ENCODE measurements at places on chromosomes 12 and 14. TPM values are rescaled to one million over a fixed set of nuclear protein-coding genes. Genes with fewer than 3 reads are reported as not detected.

- no peak for DNase-seq
Measured at GRCh38 chr14:91390165-91390778, 27.3 kb downstream of the CCDC88C start.

DNA sequence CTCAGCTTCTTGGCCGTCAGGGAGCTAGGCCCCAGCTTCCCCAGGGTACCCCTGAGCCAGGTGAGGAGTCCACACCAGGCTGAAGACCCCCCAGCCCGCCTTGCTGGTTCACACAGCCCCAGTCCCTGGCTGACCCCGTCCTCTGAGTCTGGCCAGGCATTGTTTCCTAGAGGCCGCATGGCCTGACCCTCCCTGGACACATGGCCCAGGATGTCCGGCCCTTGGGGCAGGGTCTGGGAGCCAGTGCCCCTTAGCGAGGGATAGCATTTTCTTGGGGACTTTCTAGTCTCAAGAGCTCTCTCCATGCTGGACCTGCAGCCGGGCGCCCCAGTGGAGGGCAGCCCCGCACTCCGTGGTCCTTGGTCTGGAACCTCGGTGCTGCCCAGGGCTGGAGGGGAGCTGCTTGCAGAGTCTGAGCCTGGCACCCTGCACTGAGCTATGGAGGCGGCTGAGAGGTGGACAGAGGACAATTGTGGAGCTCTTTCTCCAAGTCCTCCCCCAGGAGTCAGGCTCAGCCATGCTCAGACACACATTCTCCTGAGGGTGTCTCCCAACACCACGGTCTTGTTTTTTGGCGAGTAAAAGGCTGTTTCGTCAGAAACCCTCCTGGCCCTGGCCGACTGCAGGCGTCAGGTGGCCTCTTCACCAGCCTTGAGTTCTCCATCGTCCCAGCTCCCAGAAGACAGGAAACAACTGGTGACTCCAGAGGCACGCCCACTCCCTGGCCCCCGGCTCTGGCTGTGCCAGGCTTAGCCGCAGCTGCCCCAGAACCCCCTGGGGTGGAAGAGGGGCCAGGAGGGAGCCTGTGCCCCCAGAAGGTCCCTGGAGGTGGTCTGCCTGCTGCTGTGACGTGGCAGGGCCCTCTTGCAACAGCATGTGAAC, 17.6 kb upstream of the CRIP2 start:
- no peak for DNase-seq

DNA sequence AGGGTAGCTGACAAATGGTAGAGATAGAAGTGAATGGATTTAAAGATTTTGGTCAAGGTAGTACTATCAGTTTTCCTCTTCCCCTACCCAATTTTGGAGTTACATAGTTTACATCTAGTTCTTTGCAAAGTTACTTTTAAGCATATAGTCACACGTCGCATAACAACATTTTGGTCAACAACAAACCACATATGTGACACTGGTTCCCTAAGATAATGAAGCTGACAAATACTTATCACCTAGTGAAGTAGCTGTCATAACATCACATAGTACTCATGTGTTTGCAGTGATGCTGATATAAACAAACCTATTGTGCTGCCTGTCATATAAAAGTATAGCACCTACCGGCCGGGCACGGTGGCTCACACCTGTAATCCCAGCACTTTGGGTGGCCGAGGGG, 45.4 kb downstream of the YAF2 start:
- no peak for DNase-seq

DNA sequence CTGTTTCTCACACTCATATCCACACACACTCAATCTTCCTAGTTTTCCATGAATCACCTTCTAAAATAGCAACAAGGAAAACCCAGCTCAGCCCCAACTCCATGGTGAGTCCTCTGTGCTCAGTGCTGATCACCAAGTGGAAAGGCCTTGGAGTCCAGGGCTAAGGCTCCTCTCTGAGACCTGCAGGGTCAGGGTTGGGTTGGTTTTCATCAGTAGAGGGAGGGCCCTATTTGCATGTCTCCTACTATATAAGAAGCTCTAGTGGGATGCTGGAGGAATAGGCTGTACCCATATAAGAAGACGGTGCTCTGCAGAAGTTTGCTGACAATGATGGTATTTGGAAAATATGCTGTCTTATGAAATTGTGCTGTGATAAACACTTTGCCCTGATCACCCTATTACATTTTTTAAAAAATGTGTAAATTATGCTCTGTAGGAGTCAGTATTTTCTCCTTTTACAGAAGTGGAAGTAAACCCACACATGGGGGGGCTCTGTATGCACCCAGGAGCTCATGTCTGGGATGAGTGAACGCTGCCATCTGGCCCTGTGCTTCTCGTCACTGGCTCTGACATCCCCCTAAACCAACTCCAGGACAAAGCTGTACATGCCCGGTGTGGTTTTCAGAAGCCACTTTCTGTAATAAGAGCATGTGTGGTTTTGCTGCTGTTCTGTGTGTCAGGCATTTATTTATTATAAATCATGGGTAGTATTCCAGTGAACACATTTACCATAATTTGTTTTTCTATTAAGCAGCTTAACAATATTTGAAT, 536.3 kb downstream of the TMEM121 start:
- no peak for DNase-seq

DNA sequence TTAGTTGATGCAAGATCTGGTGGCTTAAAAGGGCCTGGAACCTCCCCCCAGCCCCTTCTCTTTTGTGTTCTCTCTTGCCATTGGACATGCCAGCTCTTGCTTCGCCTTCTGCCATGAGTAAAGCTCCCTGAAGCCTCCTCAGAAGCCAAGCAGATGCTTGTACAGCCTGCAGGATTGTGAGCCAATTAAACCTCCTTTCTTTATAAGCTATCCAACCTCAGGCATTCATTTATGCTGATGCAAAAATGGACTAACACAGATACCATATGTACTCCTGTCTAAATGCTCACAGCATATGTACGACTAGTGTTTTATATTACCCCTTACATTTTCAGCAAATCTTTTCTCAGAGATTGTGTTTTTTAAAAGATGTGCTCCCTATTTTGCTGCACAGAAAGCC, 26.7 kb downstream of the CLEC1A start:
- no peak for DNase-seq

DNA sequence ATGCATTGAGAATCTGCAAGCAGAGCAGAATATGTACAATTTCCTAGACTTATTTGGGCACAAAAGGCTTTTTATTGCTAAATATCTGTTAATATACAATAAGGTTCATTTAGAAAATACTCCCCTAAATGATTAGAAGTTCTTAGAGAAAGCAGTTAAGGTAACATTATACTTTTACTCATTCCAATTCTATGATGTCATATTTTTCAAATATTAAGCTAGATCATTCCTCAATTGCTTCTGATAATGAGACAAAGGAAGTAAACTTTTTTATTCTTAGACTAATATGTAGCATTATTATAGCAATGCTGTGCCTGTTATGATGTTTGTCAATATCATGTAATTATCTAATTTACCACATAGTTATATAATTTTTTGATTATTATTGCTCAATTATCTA, 447.0 kb downstream of the SLC16A7 start:
- DNase-seq = no peak

GRCh38 chr12:107903341-107904061, 129.0 kb downstream of the ASCL4 start:
- peak; percentile 69 for DNase-seq

- DNase-seq = no peak
Measured at GRCh38 chr14:31692376-31692781, 131.2 kb downstream of the NUBPL start.

DNA sequence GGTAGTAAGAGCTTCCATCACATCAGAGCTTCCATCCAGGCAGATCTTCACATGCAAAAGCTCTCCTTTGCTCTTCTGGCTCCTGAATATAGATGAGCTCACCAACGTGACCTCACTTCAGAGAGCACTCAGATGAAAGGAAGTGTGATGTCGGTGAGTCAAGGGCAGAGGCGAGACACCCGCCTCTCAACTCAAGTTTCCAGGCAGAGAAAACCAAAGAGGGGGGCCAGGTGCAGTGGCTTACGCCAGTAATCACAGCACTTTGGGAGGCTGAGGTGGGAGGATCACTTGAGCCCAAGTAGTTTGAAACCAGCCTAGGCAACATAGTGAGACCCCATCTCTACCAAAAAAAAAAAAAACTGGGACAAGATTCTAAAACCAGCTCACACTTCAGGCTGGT, 126.9 kb downstream of the DUSP6 start:
- no peak for DNase-seq

GRCh38 chr14:83041224-83041623, 1507.6 kb upstream of the SEL1L start:
- no peak for DNase-seq

- DNase-seq = no peak
Measured at GRCh38 chr14:80275208-80275850, 64.0 kb upstream of the DIO2 start.

DNA sequence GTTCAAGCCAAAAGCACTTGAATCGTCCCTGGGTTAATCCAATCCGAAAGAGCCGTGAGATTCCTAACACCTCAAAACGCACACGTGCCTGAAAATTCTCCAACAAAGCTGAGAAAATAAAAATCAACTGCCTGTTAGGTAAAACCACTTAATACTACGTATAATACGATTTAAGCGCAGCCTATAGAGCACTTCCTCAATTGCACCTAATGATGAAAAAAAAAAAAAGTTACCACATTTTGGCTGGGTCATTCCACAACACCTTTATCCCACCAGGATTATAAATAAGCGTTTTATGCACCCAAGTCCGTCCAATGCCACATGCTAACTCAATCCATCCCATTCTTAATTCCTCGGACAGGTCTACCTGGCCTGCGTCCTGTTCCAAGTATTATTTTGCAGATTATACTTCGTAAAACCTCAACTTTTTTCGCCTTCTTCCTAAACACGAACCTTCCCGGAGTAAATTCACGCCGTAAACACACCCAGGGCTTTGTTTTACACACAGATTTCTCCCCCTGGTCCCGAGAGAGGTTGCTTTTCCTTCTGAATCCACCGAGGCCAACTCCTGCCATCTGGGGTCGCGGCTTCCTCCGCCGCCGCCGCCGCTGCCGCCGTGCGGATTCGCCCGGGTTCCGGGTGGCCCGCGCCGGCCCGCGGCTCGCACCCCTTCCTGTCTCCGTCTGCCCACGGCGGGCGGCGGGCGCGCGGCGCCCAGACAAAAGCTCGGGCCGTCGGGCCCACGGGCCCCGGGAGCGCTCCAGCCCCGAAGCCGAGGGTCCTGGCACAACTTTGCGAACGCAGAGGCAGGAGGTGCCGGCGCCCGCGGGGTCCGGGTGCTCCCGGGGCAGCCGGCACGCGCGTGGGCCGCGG, 66.2 kb downstream of the RNF34 start:
- no peak for DNase-seq

- DNase-seq = no peak
Measured at GRCh38 chr12:77131977-77132490, 66.7 kb upstream of the E2F7 start.

DNA sequence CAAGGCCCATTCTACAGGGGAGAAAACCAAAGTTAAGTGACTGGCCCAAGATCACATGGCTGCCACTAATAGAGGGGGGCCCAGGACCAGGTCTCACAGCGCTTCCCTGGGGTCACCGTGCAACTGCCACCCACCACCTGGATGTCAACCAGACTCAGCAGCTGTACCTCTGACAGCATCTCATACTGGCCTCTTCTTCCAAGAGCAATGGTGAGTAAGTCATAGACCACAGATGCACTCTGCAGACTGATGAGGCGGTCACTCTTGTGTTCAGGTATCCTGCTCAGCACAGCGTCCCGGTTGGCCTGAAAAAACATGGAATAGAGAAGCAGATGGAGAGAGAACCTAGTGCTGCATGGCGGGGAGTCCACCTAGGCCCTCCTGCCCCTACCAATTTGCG, 139.9 kb downstream of the TTC7B start:
- no peak for DNase-seq

DNA sequence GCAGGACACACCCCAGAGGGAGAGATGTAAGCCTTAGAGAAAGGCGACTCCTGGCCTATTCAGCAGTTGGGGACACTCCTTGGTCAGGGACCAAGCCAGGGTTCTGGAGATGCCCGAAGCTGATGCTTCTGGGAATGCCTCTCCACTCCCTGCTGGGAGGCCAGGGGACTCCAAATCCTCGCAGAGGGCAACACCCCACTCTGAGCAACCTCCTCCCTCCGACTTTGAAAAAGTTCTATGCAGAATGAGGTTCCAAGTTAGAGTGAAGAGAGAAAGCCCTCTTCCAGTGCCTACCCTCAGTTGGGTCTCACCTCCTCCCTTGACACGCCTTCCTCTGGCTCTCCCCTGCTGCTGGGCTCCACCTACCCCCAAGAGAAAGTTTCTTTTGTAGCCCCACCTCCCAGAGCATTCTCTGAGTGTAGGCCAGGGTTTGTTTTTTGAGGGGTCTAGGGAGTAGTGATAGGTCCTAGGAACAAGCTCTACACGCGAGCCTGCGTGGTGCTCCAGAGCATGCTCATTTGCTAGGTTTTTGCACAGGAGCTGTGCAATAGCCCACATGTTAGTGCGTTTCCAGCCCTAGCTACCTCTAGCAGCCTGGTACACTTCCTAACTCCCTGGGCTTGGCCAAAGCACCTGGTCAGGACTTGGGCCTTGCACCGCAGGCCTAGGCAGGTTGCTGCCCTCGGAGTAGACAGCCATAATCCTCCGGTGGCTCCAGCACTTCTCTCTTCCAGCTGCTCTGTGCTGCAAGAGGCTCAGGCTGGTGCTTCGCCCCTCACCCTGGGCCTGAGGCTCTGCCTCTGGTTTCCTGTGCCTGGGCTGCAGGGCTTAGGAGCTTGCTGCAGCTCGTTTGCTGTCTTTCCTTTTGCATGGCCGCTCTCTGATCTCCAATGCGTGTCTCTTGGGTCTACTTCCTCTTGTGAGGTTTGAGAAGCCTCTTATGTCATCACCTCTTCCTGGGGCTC, 590 bp upstream of the CEBPE start:
- no peak for DNase-seq

- DNase-seq = no peak
Measured at GRCh38 chr12:87778065-87778464, 251.1 kb downstream of the C12orf50 start.

- no peak for DNase-seq
Measured at GRCh38 chr14:97344666-97345065, 547.5 kb downstream of the VRK1 start.

GRCh38 chr12:17928708-17929366, 161.2 kb downstream of the RERGL start:
- DNase-seq = no peak

DNA sequence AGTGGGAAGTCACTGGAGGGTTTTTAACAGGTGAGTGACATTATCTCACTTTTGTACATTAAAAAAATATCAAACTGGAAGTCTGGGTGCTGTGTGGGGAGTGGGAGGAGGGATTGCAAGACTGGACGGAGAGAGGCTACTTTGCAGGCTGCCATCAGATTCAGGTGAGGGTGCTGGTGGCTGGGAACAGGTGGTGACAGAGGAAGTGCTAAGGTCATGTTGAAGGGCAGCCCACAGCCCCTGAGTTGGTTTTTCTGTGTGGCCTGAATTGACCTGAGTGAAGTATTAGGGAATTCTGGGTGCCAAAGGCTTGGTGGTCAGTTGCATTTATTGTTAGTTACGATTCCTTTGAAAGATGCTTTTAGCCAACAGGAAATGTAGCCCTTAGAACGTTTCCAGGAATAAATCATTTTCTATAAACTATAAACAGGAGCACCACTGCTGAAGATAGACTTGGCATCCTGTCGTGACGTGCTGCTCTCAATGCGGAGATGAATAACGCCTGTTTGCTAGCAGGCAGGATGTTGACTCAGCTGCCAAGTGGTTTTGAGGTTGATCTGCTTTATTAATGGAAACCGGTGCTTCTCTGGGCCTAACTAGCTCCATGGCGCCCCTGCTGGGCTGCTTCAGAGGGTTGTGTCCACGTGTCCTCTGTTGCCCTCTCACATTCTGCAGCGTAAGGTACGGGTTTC, 707.5 kb upstream of the TMEM132C start:
- no peak for DNase-seq

Gene BCL11B
- 0.85 TPM for total RNA-seq

Gene TBC1D30
- total RNA-seq = 6.2 TPM

Gene LRRC10
- total RNA-seq = not detected

Gene PIGH
- total RNA-seq = 21.6 TPM

Gene RPL10L
- not detected for total RNA-seq

Gene GLI1
- 47.7 TPM for total RNA-seq

Measured in sciatic nerve (tissue), 2 donors.